ENCODE measurements at places on chromosomes 5 and 9. TPM values are rescaled to one million over a fixed set of nuclear protein-coding genes. Genes with fewer than 3 reads are reported as not detected.

Gene PDLIM4
- total RNA-seq = not detected

Gene CAPSL
- total RNA-seq = not detected

GRCh38 chr5:14481349-14481748, 100.2 kb upstream of the OTULINL start:
- peaks cover 2% of the 10 kb centered on the region for H3K36me3 ChIP-seq
- H3K27ac ChIP-seq = no peak overlapping the region
- no peaks in the 10 kb centered on the region for H3K4me1 ChIP-seq
- DNase-seq = no peak
- no peak overlapping the region for H3K4me3 ChIP-seq
- no peaks in the 10 kb centered on the region for H3K27me3 ChIP-seq

Gene TPRN
- 37.7 TPM for total RNA-seq

- peaks cover 20% of the 10 kb centered on the region for H3K4me1 ChIP-seq
- DNase-seq = no peak
These were observed 19.3 kb upstream of the LECT2 start for GRCh38 chr5:135974021-135974600.

GRCh38 chr5:95794070-95794516, 28.4 kb downstream of the GLRX start:
- H3K27me3 ChIP-seq = no peaks in the 10 kb centered on the region
- no peak for DNase-seq
- peaks cover 21% of the 10 kb centered on the region for H3K4me1 ChIP-seq
- H3K36me3 ChIP-seq = no peaks in the 10 kb centered on the region
- no peak overlapping the region for H3K4me3 ChIP-seq
- no peak overlapping the region for H3K27ac ChIP-seq

All from Caco-2 (cell line).